M059J (cell line): ENCODE measurements at places on chromosomes 5 and 9. TPM values are rescaled to one million over a fixed set of nuclear protein-coding genes. Genes with fewer than 3 reads are reported as not detected.
A peak's percentile ranks its signal among the peaks of the same experiment; 100 is the strongest.

DNA sequence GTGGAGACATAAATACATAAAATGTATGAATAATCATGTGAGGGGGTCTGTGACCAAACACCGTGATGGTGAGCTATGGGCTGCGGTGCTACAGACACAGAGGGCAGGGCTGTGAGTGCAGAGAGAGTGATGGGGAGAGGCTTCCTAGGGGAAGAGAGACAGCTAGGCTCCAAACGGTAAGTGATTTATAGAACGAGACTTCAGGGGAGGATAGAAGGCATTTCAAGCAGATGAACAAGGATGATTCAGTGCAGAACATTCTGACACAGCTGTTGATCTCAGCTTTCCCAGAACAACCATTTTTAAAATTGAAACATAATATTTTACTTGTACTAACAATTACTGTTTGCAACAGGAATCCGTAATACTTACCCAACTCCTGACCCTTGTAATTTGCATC, 100.7 kb downstream of the GAS1 start:
- no peak for DNase-seq

DNA sequence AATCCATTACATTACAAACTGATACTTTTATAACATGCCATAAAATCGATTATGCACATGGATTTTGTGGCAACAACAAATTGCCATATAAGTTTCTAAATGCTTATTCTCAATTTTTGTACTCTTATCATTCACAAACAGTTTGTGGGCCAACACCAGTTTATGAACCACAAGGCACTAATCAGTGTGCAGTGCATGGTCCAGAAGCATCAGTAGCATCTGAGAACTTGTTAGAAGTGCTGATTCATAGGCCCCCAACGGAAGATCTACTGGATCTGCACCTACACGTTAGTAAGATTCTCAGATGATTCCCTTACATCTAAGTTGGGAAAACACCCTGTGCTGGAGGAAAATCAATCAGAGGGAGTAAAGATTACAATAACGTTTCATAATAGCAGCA, 242.8 kb downstream of the TRPM3 start:
- DNase-seq = no peak

DNA sequence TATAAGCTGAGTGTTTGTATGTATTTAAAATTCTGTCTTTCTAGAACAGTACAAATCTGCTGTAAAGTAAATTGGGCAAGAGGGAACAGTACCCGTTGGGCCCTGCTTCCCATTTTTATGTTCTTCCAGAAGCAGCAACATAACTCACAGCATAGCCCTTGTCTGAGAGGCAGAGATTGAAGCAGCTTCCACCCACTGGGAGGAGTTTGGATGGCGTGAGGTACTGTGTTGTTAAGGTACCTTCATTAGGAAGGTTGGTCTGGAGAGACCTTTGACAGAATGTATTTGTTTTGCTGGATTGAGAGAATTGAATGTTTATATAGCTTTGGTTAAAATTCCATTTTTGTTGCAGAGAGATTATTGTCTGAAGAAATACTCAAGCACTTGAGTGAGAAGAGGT, 24.8 kb downstream of the RAI14 start:
- DNase-seq = no peak

The PTPRD gene
- total RNA-seq = 0.12 TPM in 1 of 2 replicates, not detected in the other

- peak; percentile 17 for DNase-seq
Observed at GRCh38 chr5:154278908-154279307, 88.4 kb downstream of the GALNT10 start.

The BTNL8 gene
- not detected in 2 replicates for total RNA-seq

DNA sequence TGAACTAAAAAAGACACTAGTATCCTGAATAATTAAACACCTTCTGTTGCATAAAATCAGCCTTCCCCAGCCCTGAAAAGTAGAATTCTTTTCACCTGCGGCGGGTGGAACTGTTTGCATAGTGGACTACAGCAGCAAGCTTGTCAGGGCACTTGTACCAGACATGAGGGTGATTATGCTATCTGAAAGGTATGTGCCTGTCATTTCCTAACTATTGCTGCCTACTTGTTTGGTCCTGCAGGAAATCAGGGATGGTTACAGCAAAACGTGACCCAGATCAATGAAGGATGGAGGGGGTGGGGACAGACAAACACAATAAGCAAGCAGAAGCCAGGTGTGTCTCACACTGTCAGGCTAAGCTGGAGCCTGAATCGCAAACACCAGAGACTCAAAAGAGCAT, 385.6 kb downstream of the MLLT3 start:
- no peak for DNase-seq

DNA sequence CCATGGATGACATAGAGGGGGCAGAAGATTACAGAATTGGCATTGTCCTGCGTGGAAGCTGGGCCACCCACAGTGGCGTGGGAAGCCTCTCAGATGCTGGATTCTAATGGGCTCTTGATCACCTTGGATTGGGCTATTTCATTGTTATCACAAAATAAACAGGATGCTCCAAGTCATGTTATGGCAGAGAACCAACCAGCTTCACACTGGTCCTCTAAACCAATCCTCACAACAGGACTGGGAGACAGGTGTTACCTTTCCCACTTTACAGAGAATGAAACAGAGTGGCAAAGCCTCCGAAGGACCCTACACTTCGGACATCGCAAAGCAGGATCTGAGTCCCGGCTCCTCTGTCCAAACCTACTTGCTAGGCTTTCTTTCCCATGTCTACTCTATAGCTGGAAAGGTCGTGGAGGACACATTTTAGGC, 455 bp upstream of the SMIM3 start:
- peak; percentile 65 for DNase-seq

GRCh38 chr9:125893277-125893676, 146.1 kb downstream of the PBX3 start:
- DNase-seq = no peak
